Stimulated activated CD8-positive, alpha-beta memory T cell treated with anti-CD3 and anti-CD28 coated beads, Interleukin-4, amount 100 ng/mL, for 1 hour (primary cell): ENCODE measurements at places on chromosomes 12 and 14.

DNA sequence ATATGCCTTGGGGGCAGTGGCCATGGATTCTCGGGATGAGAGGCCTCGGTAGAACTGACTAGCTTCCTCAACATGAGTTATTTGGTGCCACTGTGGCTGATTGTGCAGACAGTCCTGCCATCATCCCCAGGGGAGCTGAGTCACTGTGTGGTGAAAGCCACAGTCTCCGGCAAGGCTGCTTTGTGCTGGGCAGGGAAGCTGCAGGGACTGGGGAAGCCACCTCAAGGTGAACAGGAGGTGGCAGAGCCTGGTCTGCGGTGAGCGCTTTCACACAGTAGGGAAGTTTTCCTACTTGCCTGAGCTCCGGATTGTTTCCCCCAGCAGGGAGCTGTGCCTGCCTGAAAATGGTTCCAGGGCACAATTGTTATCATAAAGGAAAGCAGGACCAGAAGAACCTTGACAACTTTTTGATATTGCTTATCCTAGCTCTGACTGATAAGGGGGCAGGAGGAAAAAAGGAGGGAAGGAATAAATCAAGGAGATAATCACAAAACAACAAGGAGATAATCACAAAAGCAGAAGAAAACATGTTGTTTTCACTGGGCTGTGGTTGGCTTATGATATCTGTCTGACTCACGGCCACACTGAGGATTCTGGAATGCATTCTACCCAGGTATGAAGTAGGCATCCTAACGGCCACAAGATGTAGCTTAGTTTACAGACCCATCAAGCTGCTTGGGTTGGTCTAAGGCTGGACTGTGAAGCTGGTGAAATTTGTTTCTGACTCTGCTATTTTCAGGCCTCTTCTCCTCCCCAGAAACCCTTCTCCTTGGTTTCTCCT lies 32.2 kb upstream of the GNG2 start:
- DNase-seq: peak; percentile 46

DNA sequence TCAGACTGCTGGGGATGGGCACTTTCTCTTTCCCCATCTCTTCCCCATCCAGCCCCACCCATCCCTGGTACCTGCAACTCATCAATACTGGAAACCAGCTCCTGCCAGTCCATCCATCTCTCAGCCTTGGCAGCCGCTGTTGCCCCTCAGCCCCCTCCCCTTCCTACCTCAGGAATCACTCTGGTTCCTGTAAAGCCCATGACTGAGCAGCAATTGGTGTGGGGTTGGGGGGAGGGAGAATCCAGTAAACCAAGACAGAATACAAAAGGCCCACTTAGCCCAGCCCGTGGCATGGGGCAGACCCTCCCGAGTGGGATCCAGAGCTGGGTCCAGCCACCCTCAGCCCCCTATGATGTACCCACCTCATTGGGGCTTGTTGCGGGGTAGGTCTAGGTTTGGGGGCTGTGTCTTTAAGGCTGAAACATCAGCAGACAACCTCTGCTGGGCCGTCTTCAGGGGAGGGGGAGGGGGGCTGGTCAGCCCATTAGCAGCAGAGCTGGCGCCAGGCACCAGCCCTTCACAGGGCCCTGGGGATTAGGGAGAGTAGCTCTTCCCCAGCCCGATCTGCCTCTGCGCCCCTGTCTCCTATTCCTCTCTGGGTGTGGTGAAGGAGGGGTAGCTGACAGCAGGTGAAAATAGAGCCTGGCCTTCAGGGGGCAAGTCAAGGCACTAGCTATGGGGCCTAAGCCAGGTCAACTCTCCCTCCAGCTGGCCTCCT lies 702 bp upstream of the PRPH start:
- no peak for DNase-seq

DNA sequence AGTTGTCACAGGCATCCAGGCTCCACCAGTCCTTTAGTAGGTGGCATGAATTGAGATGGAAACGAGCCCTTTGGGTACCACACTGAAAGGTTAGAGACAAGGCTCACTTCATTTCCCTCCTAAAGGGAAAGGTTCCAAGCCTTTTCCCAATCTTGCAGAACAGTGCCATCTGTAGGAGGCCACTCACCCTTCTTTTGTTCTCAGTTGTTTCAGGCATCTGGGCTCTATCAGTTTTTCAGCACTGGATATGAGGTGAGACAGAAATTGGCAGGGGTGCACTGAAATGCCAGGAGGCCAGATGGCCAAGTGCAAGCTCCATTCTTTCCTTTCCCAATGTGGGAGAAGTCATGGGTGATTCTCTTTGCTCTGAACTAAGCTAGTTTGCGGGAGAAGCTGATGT lies 15.2 kb downstream of the FBXO33 start:
- no peak for DNase-seq

DNA sequence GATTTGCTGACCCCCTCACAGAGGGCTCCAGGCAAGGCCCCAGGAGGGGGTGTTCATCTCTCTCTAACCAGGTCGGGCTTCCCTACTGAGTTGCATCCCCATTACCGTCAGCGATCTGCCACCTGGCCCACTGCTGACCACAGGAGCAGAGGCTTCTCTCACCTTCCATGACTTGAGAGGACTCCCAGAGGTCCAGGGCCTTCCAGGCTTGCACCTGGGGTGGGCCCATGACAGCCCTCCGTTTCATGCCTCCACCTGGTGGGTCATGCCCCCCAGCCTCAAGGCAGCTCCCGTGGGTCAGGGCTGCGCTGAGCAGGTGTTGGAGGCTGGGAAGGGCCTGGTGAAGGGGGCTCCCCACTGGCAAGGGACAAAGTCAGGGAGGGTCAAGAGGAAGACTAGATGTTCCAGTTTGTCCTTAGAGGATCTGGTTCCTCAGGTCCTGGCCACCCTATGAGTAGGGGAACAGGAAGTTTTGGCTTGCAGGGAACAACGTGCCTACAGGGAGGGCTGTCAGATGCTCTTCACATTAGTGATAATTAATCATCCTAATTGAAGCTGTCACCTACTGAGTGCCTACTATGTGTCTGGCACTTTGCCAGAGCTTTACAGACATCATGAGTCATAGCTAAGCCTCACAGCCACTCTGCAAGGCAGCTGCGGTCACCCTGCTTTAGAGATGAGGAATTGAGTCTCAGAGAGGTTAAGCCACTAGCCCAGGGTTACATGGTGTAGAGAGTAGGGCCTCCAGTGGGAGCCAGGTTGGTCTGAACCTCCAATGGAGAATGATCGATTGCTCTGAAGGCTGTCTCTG lies 13.8 kb downstream of the NFKBIA start:
- no peak for DNase-seq

GRCh38 chr14:59305836-59306555 lies 117.5 kb downstream of the DAAM1 start:
- DNase-seq: no peak
